ENCODE measurements at places on chromosomes 7 and 10. TPM values are rescaled to one million over a fixed set of nuclear protein-coding genes. Genes with fewer than 3 reads are reported as not detected.

- H3K36me3 ChIP-seq, result no peaks in the 10 kb centered on the region
- no peak overlapping the region for H3K4me3 ChIP-seq
- peaks cover 10% of the 10 kb centered on the region for H3K4me1 ChIP-seq
- no peaks in the 10 kb centered on the region for H3K27me3 ChIP-seq
Measured at GRCh38 chr10:78441694-78442093, 408.0 kb downstream of the RPS24 start.

GRCh38 chr10:63644418-63645142 is 123.4 kb downstream of the REEP3 start:
- H3K36me3 ChIP-seq, result no peaks in the 10 kb centered on the region
- no peak overlapping the region for H3K4me3 ChIP-seq
- no peak for DNase-seq
- H3K4me1 ChIP-seq, result no peaks in the 10 kb centered on the region
- no peaks in the 10 kb centered on the region for H3K27me3 ChIP-seq

DNA sequence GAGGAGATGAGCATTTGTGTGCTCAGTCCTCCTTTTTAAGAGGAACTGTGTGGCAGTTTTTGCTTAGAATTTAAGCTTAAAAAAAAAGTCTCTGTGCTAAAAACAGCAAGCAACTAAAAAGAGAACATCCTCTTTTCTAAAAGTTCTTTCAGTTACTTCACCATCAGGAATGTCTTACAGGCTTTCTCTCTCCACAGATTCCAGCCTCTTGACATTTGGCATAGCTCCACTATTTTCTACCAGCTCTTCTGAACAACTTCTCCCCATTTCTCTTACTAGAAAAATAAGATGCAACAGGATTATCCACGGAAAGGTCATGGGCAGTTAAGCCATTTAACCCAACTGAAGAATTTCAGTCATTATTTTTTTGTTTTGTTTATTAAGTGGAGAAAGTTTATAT is 13.2 kb downstream of the PCLO start:
- no peaks in the 10 kb centered on the region for H3K36me3 ChIP-seq
- H3K27me3 ChIP-seq, result no peaks in the 10 kb centered on the region
- H3K4me3 ChIP-seq, result no peak overlapping the region
- H3K27ac ChIP-seq, result peak overlapping the region; percentile 65

- H3K36me3 ChIP-seq, result no peaks in the 10 kb centered on the region
- no peaks in the 10 kb centered on the region for H3K4me1 ChIP-seq
- DNase-seq, result peak; percentile 68
- H3K27ac ChIP-seq, result no peak within 1 kb of the TSS
- H3K27me3 ChIP-seq, result no peaks in the 10 kb centered on the region
- peak within 1 kb of the TSS; percentile 95 for H3K4me3 ChIP-seq
Measured at GRCh38 chr10:110207011-110207804, at the start of gene MXI1. MXI1 (plus strand) TSS chr10:110207605; CDS start chr10:110207809, 204 bp downstream.

DNA sequence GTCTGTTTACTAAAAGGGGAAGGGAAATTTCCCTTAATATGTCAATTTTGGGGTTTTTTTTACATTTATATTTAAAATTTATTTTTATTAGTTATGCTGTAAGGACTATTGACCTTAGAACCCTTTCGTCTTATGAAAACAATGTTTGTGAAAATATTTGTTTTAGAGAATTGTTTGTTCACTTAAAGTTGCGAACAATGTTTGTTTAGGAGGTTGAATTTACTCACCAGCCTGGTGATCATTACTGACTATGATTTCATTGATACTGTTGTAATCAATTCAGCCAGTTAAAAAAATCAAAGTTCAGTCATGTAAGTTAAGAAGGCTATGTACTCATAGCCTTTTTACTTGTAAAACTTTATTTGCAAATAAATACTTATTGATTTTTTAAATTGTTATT is 27.4 kb upstream of the TSPAN13 start:
- no peak overlapping the region for H3K4me3 ChIP-seq
- H3K4me1 ChIP-seq, result no peaks in the 10 kb centered on the region
- H3K27ac ChIP-seq, result no peak overlapping the region

DNA sequence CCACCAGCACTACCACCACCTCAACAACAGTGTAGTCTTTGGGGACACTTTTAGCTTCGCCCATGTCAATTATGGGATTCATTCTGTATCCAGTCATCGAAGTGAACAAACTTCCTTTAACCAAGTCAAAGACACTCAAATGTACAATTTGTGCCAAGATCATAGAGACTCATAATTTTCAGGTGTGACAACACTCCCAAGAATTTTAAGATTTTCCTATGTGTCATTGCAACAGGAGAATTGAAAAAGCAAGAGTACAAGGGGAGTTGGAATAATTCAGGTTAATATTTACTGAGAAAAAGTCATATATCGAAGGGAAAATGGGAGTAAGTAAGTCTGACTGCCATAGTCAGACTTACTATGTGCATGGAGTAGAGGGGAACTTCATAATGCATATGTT is 26.2 kb downstream of the PON1 start:
- peak; percentile 29 for DNase-seq
- no peak overlapping the region for H3K27ac ChIP-seq
- no peaks in the 10 kb centered on the region for H3K27me3 ChIP-seq
- H3K4me1 ChIP-seq, result 0 out of 2 replicates have a peak, but pooled peaks cover 7% of the 10 kb centered on the region
- H3K36me3 ChIP-seq, result no peaks in the 10 kb centered on the region
- H3K4me3 ChIP-seq, result no peak overlapping the region

GRCh38 chr10:13470270-13470669 is 58.5 kb downstream of the BEND7 start:
- H3K4me3 ChIP-seq, result no peak overlapping the region
- no peak overlapping the region for H3K27ac ChIP-seq
- no peaks in the 10 kb centered on the region for H3K4me1 ChIP-seq
- H3K27me3 ChIP-seq, result no peaks in the 10 kb centered on the region

DNA sequence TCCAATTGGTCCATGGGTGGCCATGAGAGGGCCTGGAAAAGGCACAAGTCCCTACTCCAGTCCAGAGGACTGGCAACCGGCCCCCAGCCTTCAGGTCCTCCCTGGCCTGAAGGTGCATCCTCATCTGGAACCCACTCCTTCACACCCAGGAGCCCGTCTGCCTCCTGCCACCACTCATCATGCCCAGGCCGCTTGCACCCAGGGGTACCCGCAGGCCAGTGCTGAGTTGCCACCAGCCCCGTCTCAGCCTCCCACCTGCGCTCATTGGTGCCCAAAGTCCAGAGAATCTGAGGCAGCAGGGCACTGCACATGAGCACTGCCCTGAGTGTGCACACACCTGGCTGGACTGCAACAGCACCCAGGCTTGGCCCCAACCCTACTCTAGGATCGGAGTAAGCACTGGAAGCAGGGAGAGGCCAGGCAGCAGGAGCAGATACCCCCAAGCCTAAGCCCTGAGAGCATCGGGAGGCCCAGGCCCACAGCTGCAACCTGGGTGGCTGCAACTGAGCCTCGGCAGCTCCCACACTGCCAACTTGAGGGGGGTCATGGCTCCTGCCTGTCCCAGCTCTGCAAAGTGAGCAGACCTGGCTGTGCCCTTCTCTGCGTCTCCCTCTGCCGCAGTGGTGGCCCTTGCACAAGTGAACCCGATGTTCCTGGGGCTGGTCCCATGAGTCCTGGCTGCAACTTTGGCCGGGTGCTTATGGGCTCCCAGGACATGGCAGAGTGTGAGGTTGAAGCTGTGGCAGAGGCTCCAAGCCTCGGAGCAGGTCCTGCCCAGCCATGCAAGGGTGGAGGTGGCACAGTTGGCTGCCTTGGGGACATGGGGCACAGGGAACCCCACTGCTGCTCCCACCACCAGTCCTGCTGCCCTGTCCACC is 44.3 kb downstream of the TCERG1L start:
- no peak overlapping the region for H3K27ac ChIP-seq
- no peak for DNase-seq
- no peaks in the 10 kb centered on the region for H3K27me3 ChIP-seq
- H3K4me1 ChIP-seq, result no peaks in the 10 kb centered on the region
- H3K36me3 ChIP-seq, result no peaks in the 10 kb centered on the region

DNA sequence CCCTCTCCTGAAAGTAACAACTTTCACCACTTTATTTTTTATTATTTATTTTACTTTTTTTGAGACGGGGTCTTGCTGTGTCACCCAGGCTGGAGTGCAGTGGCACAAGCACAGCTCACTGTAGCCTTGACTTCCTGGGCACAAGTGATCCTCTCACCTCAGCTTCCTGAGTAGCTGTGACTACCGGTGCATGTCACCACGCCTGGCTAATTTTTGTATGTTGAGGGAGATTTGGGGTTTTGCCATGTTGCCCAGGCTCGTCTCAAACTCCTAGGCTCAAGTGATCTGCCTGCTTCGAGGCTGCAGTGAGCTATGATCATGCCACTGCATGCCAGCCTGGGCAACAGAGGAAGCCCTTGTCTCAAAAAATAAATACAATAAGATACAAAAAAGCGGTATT is 14.9 kb upstream of the SLIT1 start:
- H3K27me3 ChIP-seq, result no peaks in the 10 kb centered on the region
- 0 out of 2 replicates have a peak, but pooled peaks cover 3% of the 10 kb centered on the region for H3K4me1 ChIP-seq
- H3K4me3 ChIP-seq, result no peak overlapping the region
- H3K27ac ChIP-seq, result no peak overlapping the region
- DNase-seq, result no peak

DNA sequence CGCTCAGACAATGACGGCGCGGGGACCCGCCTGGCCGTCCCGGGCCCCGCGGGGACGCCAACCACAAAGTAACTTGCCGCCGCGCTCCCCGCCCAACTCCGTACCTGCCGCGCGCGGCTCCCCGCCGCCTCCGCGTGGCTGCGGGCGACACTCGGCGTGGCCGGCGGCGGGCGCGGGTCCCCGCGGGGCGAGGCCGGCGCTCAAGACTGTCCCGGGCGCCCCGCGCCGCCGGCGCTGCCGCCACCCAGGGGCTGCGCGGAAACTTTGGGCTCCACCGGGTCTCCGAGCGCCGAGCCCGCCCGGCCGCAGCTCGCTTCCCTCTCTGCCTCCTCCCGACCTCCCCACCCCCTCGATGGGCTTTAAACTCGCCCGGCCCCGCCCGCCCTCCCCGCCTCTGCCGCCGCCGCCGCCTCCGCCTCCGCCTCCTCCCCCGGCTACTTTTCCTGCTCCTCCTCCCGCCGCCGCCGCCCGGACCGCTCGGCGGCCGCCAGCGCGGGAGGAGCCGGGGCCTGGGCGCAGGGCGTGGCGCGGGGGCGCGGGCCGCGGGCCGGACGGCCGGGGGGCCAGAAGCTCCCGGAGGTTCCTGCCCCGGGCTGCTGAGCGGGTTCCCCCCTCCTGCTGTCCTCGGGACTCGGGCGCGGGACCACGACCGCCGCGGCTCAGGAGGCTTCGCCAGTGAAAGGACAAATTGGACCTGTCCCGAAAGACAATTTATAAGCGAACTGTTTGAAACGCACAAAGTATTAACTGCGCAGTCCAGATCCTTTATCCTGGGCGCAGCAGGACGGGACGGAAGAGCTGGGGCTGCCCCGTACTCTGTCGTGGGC is 10.6 kb upstream of the GRB10 start:
- peak; percentile 61 for DNase-seq
- peaks cover 10% of the 10 kb centered on the region for H3K36me3 ChIP-seq
- peaks cover 15% of the 10 kb centered on the region for H3K4me1 ChIP-seq
- H3K27me3 ChIP-seq, result no peaks in the 10 kb centered on the region
- peak overlapping the region; percentile 65 for H3K4me3 ChIP-seq

GRCh38 chr10:13990392-13990805 is 340.3 kb downstream of the FRMD4A start:
- no peaks in the 10 kb centered on the region for H3K27me3 ChIP-seq
- DNase-seq, result no peak
- no peak overlapping the region for H3K27ac ChIP-seq
- no peaks in the 10 kb centered on the region for H3K36me3 ChIP-seq
- H3K4me1 ChIP-seq, result peaks cover 15% of the 10 kb centered on the region

DNA sequence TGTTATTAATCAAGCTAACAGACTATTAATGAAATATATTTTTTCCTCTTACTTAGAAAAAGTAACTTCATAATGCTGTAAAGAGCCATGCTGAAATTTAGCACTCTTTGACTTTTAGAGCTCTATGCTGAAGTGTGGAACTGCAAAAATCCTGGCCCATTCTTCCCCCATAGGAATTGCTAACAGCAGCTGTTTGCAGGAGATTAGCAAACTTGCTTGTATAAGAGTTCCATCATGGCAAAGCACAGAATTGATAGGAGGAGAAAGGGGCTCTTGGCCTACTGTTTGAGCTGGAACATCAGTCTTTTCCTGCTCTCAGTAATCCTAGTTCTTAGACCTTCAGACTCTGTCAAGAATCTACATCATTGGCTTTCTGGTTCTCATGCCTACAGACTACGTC is 18.3 kb upstream of the GNAT3 start:
- H3K36me3 ChIP-seq, result no peaks in the 10 kb centered on the region
- no peak for DNase-seq
- no peak overlapping the region for H3K4me3 ChIP-seq
- no peaks in the 10 kb centered on the region for H3K27me3 ChIP-seq

Gene COBL
- 8.8 TPM for total RNA-seq

Gene CH25H
- total RNA-seq, result not detected

Gene CACUL1
- total RNA-seq, result 27.6 TPM

Gene OIT3
- total RNA-seq, result not detected
